Suppressor macrophage treated with lipopolysaccharide for 1 hour (primary cell): ENCODE measurements at places on chromosomes 1 and 21.

DNA sequence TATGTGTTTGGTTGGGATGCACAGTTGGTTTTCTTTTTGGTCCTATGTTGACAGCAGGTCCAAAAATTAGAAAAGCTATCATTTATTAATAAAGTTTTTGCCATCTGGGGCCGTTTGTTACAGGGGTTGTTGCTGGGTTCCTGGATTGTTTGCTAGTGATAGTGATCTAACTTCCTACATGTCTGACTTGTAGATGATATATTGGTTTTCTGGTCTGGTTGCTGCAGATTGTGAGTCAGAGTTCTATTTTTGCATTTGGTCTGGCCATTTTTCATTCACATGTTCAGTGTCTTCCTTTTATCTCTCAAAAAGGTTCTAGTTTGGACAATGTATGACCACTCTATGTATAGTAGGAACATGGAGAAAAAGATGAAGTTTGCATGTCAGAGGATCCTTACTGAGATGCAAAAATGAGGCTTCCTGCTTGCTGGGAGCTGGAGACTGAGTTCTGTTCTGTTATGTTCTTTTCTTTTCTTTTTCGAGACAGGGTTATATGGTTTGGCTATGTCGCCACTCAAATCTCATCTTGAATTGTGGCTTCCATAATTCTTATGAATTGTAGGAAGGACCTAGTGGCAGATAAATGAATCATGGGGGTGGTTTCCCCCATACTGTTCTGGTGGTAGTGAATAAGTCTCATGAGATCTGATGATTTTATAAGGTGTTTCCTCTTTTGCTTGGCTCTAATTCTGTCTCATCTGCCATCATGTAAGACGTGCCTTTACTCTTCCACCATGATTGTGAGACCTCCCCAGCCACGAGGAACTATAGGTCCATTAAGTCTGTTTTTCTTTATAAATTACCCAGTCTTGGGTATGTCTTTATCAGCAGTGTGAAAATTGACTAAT is 4.2 kb upstream of the NVL start:
- DNase-seq, result peak; percentile 85

DNA sequence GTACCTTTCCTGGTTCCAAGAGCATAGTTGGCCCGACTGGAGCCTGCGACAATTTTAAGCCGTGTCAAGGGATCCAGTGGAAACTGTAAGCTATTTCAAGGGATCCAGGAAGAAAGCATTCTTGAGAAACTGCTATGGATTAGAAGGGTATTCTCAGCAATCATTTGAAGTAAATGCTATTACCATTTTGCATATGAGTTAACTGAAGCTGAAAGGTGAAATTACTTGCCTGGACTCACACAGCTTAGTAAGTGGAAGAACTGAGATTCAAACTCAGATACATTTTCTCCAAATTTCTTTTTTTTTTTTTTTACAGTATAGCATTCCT is 589 bp downstream of the ZNF684 start:
- DNase-seq, result no peak

- DNase-seq, result no peak
Measured at GRCh38 chr1:233587958-233588799, 25.7 kb upstream of the KCNK1 start.

DNA sequence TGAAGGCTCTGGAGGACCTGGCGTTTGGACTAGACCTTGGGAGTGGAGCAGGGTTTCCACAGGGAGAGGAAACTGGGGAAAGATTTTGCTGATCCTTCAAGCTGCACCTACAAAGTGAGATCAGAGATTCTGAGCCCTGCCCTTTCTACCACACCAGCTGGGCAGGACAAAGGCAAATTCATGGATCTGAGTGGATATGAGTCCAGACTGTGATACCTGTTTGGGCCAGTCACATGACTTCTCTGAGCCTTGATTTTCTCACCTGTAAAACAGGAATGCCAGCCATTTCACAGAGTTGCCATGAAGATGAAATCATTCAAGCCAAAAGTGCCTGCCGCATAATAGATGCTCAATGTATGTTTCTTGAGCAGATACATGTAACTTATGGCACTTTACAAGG is 4.9 kb upstream of the RASSF5 start:
- no peak for DNase-seq

DNA sequence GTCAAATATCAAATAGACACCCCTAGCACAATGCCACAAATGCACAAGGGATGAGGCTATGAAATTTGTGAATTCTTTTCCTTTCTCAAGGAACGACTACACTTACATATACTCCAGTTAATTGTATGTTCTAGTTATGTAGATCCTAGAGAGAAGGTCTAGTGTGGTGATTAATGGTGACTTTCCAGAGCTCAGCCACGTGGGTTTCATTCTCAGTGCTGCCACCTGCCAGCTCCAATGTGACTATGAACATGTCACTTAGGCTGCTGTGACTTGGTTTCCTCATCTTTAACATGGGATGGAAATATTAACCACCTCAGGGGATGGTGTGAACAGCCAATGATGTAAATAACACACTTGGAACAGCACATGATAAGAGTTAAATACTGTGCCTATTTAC is 138.3 kb downstream of the APP start:
- DNase-seq, result no peak

- no peak for DNase-seq
Measured at GRCh38 chr1:101366513-101367215, 129.8 kb downstream of the S1PR1 start.

DNA sequence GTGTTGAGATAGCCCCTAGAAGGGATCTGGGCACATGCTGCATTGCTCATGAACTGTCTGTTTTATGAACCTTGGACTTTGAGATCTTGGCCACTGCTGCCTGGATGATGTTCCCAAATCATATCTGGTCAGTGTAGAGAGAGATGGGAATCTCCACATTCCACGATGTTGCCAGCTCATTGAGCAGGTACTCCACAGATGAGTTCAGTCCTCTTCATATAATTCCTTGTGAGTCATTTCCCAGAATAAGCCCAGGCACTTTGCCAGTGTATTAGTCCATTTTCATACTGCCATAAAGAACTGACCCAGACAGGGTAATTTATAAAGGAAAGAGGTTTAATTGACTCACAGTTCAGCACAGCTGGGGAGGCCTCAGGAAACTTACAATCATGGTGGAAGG is 254.0 kb upstream of the RUNX1 start:
- no peak for DNase-seq

GRCh38 chr1:15703562-15703961 is 19.4 kb downstream of the PLEKHM2 start:
- peak; percentile 73 for DNase-seq

DNA sequence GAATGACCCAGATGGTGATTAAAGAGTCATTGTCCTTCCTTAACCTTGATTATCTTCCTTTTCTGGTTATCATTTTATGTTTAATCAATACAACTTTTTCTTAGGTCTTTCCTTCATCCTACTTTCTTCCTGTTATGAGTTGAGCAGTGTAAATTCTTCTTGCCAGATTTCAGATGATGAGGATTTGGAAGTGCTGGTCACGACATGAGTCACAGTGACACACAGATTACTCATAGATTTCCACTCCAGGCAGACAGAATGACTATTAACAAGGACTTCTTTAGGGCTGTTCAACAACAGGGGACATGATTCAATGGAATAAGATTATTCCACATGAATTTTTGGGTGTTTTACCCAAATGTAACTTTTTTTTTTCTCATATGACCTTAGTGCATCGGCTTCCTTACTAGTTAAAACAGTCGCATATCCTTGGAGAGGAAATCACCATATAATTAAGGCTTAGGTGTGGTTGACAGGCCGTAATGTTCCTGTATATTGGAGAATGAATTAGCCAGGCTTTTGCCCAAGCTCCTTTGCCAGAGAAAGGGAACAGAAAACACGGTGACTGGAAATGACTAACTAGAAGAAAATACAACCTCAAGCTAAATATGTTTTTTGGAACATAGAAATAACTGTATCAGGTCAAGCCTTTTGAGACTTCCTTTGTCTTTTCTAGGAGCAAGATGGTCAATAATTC is 44.2 kb downstream of the PRRX1 start:
- peak; percentile 17 for DNase-seq

- DNase-seq, result no peak
Measured at GRCh38 chr1:68798071-68798470, 301.2 kb upstream of the DEPDC1 start.

- no peak for DNase-seq
Measured at GRCh38 chr1:97114842-97115241, 393.3 kb downstream of the PTBP2 start.

- no peak for DNase-seq
Measured at GRCh38 chr1:54499097-54499359, 49.0 kb upstream of the ACOT11 start.

- DNase-seq, result peak; percentile 81
Measured at GRCh38 chr1:35243691-35244090, 24.8 kb upstream of the ZMYM4 start.

DNA sequence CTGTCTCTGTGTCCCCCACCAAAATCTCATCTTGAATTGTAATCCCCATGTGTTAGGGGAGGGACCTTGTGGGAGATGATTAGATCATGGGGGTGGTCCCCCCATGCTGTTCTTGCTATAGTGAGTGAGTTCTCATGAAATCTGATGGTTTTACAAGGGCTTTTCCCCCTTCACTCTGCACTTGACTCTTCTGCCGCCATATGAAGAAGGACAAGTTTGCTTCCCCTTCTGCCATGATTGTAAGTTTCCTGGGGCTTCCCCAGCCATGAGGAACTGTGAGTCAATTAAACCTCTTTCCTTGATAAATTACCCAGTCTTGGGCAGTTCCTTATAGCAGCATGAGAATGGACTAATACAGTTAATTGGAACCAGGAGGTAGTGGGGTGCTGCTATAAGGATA is 137.1 kb upstream of the RAB4A start:
- peak; percentile 79 for DNase-seq

DNA sequence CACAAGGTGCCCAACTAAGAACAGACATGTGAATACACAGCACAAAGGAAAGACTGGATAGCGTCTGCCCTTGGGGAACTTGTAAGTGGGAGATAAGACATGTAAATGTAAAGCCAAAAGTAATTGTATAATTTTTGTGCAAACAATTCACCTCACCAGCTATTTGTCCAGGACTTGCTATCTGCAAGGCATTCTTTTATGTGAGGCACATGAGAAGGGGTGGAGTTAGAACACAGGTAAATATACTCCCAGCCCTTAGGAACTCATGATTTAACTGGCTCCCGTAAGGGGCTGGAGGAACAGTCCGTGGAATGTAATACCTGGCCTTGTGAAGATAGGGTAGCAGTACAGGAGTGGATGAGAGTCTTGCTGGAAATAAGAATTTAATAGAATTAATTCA is 61.3 kb downstream of the CDK18 start:
- no peak for DNase-seq

DNA sequence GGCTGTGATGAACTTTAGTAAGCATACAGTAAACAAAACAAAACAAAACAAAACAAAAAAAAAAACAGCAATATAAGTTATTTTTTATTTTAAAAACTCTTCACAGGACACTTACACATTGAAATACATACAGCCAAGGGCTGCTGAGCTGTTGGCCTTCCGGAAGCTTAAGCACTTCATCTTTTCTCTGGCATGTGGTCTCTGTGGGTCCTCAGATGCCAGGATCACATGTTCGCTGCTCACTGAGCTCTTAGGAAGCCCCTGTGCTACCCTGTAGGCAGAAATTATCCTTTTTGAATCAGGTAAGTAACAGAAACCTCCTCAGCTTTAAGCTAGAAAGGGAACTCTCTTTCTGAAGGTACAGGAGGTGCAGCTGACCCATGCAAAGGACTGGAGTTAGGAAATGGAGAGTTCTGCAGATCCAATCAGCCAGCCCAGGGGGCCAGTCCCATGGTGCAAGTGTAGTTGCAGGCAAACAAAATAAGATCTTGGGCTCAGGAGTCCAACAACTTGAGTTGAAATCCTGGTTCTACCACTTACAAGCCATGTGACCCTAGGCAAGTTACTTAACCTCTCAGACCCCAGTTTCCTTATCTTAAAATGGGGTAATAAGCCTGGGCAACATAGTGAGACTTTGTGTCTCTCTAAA is 22.4 kb upstream of the MED18 start:
- DNase-seq, result no peak

GRCh38 chr1:228318823-228319241 is 87.8 kb downstream of the TRIM11 start:
- no peak for DNase-seq

DNA sequence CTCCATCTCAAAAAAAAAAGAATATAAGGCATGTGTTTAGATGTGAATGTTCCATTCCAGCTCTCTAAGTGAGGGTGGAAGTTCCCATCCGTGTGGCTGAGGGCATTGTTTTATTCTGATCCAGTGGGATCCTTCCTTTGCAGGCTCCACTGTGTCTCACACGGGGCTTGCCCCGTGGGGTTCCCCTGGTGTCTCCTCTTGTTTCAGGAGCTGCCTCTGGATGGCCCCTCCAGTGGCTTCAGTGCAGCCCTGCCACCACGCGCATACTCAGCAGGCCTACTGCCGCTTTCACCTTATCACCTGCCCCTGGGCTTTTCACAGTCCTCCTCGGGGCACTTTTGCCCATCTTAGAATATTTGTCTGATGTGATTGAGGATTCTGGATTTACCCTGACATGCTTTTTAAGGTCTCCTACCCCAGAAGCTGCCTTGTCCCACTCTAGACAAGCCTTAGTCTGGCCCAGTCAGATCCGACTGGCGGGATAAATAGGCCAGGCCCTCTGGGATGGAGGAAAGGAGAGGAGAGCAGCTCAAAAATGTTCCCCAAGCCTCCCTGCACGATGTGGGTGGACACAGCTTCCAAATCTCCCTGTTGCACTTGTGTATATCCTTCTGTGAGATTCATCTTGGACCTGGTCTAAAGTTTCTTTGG is 55.2 kb downstream of the FAM163A start:
- no peak for DNase-seq

DNA sequence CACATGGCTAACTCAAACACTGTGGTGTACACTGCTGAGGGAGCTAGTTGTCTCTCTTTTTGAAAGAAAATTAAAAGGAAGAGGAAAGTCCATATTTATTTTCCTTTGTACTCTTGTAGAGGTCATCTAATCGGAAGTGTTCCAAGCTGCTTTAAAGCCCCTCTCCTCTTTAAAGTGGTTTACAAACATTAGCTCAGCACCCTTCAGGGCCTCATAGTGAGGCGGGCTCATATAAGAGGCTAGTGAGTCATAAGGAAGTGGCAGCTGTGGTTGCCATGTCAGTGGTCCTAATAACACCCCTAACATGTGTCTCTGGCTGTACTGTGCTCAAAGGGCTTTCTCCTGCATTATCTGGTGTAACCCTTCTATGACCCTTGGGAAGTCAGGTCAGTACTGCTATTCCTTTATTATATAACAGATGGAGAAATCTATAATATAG is 104.4 kb upstream of the SERBP1 start:
- DNase-seq, result no peak

- DNase-seq, result no peak
Measured at GRCh38 chr1:213940947-213941346, 46.8 kb upstream of the PROX1 start.
